Activated naive CD8-positive, alpha-beta T cell treated with anti-CD3 and anti-CD28 coated beads, Interleukin-2, amount 50 U/mL, for 24 hours (primary cell): ENCODE measurements at places on chromosomes 6 and 20.

DNA sequence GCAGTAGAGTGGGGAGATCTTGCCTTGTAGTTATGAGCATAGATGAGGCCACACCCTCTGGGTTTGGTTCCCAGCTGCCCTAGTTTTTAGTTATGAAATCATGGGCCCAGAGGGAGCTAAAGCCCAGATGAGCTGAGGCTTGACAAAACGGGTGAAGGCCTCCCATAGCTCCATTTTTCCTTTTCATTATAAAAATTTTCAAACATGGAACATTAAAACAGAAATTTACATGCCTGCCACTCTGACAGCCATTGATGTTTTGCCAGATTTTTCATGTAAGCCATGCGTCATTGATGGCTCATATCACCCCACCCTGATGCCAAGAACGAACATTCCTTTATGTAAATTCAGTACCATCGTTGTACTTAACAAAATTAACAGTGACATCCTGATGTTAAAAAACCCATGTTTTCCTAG is 67.9 kb downstream of the IGF2R start:
- DNase-seq = no peak

- no peak for DNase-seq
These were observed 95.2 kb upstream of the BTBD3 start for GRCh38 chr20:11822540-11822794.

DNA sequence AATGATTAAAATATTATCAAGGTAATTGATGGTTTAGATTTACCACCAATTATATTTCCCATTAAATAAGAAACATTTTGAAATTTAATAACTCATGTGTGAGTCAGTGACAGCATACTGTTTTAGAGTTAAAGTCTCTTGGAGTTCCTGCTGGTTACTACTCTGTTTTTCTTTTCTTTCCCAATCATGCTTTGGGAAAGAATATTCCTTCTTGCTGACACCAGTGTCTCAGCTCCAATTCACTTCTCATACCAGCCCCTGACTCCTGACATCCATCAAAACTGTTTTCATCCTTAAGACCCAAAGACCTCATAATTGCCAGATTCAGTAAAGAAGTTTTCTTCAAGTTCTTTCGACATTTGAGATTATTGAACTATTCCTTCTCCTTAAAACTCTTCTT is 50.3 kb downstream of the AIG1 start:
- no peak for DNase-seq

DNA sequence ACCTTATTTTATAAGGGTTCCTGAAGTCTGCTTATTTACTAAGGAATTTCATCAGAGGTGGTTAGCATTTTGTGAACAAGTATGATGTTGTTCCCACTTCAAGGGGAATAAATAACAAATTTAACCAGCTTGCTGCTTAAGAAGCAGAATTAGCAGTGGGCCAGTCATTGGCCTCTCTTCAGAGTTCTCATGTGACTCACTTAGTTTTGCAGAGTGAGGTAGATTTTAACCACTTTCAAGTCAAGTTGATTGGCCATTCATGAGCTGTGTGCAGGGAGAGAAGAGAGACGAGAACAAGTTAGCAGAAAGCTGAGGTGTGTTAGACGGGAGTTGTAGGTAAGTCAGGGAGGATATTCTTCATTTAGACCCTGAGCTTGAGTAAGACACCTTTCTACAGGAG is 18.1 kb downstream of the TOP1 start:
- DNase-seq = no peak

DNA sequence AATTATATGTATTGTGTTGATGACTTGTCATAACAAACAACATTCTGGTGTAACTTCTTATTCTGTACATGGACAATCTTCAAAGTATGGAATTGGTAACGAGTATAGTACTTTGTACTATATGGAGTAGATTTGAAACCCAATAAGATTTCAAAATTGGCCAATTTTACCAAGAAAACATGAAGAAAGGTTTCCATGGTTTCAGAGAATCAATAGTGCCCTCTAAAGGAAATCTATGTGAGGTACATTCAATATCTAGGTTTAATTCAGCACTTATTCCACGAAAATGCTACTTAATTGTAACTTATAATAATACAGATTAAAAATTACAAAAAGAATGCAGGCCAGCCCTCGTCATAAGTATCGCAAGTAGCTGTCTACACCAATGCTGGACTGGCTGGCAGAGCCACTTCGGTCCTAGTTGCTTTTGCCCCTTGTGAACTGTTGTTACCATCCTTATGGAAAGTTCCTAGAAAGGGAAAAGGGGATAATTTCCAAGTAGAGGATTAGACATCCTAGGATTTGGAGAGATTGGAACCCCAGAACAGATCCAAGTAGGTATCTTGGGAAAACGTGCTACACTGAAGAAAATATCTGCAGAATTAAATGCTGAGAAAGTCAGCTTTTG is 70.9 kb downstream of the LCA5 start:
- no peak for DNase-seq
